ENCODE measurements at places on chromosomes 1 and 21. TPM values are rescaled to one million over a fixed set of nuclear protein-coding genes. Genes with fewer than 3 reads are reported as not detected.

- no peak for DNase-seq
- no peaks in the 10 kb centered on the region for H3K4me1 ChIP-seq
- H3K4me3 ChIP-seq, result no peak overlapping the region
Observed at GRCh38 chr1:110190282-110190929, 19.7 kb upstream of the KCNC4 start.

Gene VASH2
- polyA plus RNA-seq, result 5.1 TPM

Gene PLCH2
- polyA plus RNA-seq, result 5.0 TPM

Gene FCRL1
- polyA plus RNA-seq, result 0.52 TPM

Gene FCAMR
- 5.3 TPM for polyA plus RNA-seq

- DNase-seq, result no peak
- no peaks in the 10 kb centered on the region for H3K36me3 ChIP-seq
- no peaks in the 10 kb centered on the region for H3K27me3 ChIP-seq
- H3K4me3 ChIP-seq, result no peak overlapping the region
- no peaks in the 10 kb centered on the region for H3K4me1 ChIP-seq
Observed at GRCh38 chr1:7407980-7408770, 362.9 kb upstream of the VAMP3 start.

Gene PRELP
- polyA plus RNA-seq, result 4.4 TPM

DNA sequence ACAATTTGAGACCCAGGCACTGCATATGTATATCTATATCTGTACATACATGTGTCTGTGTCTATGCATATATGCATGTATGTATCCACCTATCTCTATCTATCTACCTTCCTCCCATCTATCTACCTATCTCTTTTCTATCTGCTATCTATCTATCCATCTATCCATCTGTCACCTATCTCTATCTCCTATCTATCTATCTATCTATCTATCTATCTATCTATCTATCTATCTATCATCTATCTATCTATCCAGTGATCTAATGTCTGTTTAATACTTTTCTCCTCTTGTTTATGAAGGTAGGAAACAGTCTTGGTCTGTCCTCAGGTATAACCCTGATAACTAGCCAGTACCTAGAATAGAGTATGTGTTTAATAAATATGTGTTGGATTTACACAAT lies 25.9 kb downstream of the TNNT2 start:
- no peak for DNase-seq
- H3K36me3 ChIP-seq, result no peaks in the 10 kb centered on the region
- peaks cover 14% of the 10 kb centered on the region for H3K27me3 ChIP-seq
- H3K4me1 ChIP-seq, result no peaks in the 10 kb centered on the region

Gene RAB3B
- polyA plus RNA-seq, result 4.1 TPM

Gene PRCC
- polyA plus RNA-seq, result 61.3 TPM

Gene GBP3
- polyA plus RNA-seq, result 109 TPM

- DNase-seq, result no peak
- H3K4me1 ChIP-seq, result no peaks in the 10 kb centered on the region
- H3K27me3 ChIP-seq, result no peaks in the 10 kb centered on the region
- no peaks in the 10 kb centered on the region for H3K36me3 ChIP-seq
Observed at GRCh38 chr1:244280201-244280600, 171.5 kb downstream of the ADSS2 start.

GRCh38 chr1:182172699-182173098 lies 111.2 kb upstream of the ZNF648 start:
- H3K27ac ChIP-seq, result no peak overlapping the region
- H3K27me3 ChIP-seq, result no peaks in the 10 kb centered on the region
- H3K4me1 ChIP-seq, result peaks cover 5% of the 10 kb centered on the region
- H3K4me3 ChIP-seq, result no peak overlapping the region

GRCh38 chr1:44788120-44788860 lies at the start of gene BEST4:
TSS of gene BEST4 (minus strand) at chr1:44788170. CDS start at chr1:44787705, 465 bp downstream.
- H3K27me3 ChIP-seq, result no peaks in the 10 kb centered on the region
- no peak within 1 kb of the TSS for H3K4me3 ChIP-seq
- DNase-seq, result no peak
- H3K27ac ChIP-seq, result no peak within 1 kb of the TSS
- no peaks in the 10 kb centered on the region for H3K36me3 ChIP-seq

Gene IGSF9
- 107 TPM for polyA plus RNA-seq

Gene HTR6
- 0.07 TPM for polyA plus RNA-seq

Gene LAMC2
- 33.4 TPM for polyA plus RNA-seq

Gene MCOLN2
- 3.2 TPM for polyA plus RNA-seq

GRCh38 chr1:39524591-39525365 lies 33.3 kb downstream of the BMP8A start:
- DNase-seq, result no peak
- H3K27me3 ChIP-seq, result no peaks in the 10 kb centered on the region
- no peak overlapping the region for H3K27ac ChIP-seq

Gene OR2AJ1
- polyA plus RNA-seq, result not detected

Gene RBP7
- polyA plus RNA-seq, result 3.3 TPM

Gene SLFNL1
- 0.85 TPM for polyA plus RNA-seq

- peaks cover 12% of the 10 kb centered on the region for H3K4me1 ChIP-seq
- no peak for DNase-seq
- H3K27me3 ChIP-seq, result no peaks in the 10 kb centered on the region
- H3K4me3 ChIP-seq, result peak overlapping the region; percentile 77
- no peaks in the 10 kb centered on the region for H3K36me3 ChIP-seq
- H3K27ac ChIP-seq, result peak overlapping the region; percentile 83
Observed at GRCh38 chr1:108560189-108560873, 431 bp downstream of the EEIG2 start.

DNA sequence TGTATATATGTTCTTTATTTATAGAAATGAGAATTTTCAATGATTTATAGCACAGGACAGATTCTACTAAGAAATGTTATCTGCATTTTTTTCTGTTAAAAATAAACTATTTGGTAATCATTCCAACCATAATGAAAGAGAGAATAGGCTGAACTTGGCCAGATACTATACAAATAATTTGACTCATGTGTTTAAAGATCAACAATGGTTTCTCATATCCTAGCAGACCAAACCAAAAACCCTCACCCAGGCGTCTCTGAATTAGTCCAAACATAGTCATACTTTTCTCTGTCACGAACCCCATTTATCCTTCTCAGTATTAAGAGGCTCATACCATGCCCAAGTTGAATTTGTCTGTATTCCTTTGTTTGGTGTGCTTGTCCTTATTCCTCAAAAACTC lies 40.3 kb downstream of the RPE65 start:
- no peaks in the 10 kb centered on the region for H3K27me3 ChIP-seq
- H3K4me1 ChIP-seq, result no peaks in the 10 kb centered on the region
- DNase-seq, result no peak

GRCh38 chr21:27261676-27262075 lies 294.8 kb upstream of the ADAMTS5 start:
- DNase-seq, result no peak
- no peak overlapping the region for H3K4me3 ChIP-seq
- no peak overlapping the region for H3K27ac ChIP-seq
- H3K36me3 ChIP-seq, result no peaks in the 10 kb centered on the region
- no peaks in the 10 kb centered on the region for H3K4me1 ChIP-seq

DNA sequence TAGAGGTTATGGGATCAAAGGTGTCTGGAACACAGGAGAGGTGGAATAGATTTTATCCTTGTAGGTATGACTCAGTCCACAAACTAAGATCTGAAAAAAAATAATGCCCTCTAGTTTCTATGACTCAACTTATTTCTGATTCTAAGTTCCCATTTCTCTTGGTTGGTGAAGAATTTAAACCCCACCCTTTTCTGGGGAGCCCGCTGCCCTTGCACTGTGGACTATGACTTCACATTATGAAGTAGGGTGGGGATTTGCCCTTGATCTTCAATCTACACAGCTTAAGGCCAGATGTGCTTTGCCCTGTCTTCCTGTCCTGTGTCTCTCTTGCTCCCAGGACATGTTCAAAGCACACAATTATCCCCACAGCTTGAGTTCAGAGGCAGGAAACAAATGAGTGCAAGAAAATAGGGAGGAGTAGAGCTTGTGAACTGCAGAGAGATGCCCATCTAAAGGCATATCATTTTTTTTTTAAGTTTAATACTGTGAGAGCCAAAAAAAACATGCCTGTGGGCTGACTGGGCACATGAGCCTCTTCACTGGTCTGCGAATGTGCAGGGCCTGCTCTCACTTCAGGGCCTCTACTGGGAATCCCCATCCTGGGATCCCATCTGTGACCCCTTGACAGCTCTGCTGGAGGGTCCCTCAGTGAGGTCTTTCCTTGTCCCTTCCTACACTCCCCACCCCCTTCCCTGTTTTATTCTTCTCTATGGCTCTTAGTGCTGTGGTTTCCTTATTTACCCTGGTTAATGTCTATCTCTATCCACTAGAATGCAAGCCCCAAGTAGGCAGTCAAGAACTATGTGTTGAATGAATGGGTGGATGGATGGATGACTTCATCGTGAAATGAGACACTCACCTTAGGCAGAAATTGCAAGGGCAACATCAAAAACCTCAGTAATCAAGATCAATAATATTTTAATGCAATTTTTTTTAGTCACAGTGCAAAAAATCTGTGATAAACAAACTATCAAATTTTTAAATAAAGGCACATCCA lies 61.5 kb downstream of the CD58 start:
- peak overlapping the region; percentile 79 for H3K27ac ChIP-seq
- peak; percentile 94 for DNase-seq

- no peak overlapping the region for H3K27ac ChIP-seq
- no peak overlapping the region for H3K4me3 ChIP-seq
- no peak for DNase-seq
- peaks cover 8% of the 10 kb centered on the region for H3K36me3 ChIP-seq
- H3K27me3 ChIP-seq, result no peaks in the 10 kb centered on the region
- peaks cover 12% of the 10 kb centered on the region for H3K4me1 ChIP-seq
Observed at GRCh38 chr1:94739521-94740061, 80.6 kb upstream of the SLC44A3 start.

DNA sequence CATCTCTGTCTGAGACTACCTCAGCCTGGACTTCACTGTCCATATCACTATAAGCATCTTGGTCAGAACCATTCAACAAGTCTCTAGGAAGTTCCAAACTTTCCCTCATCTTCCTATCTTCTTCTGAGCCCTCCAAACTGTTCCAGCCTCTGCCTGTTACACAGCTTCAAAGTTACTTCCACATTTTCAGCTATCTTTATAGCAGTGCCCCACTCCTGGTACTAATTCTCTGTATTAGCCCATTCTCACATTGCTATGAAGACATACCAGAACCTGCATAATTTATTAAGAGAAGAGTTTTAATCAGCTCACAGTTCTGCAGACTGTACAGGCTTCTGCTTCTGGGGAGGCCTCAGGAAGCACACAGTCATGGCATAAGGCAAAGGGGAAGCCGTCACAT lies 15.7 kb upstream of the DPH5 start:
- no peak overlapping the region for H3K4me3 ChIP-seq
- no peaks in the 10 kb centered on the region for H3K36me3 ChIP-seq
- no peaks in the 10 kb centered on the region for H3K27me3 ChIP-seq
- no peak overlapping the region for H3K27ac ChIP-seq
- no peak for DNase-seq

Gene AKNAD1
- polyA plus RNA-seq, result 0.06 TPM

- H3K27me3 ChIP-seq, result no peaks in the 10 kb centered on the region
- H3K36me3 ChIP-seq, result peaks cover 59% of the 10 kb centered on the region
- peaks cover 16% of the 10 kb centered on the region for H3K4me1 ChIP-seq
- DNase-seq, result no peak
- no peak overlapping the region for H3K4me3 ChIP-seq
- no peak overlapping the region for H3K27ac ChIP-seq
Observed at GRCh38 chr1:109626682-109627408, 7.2 kb downstream of the AMPD2 start.

DNA sequence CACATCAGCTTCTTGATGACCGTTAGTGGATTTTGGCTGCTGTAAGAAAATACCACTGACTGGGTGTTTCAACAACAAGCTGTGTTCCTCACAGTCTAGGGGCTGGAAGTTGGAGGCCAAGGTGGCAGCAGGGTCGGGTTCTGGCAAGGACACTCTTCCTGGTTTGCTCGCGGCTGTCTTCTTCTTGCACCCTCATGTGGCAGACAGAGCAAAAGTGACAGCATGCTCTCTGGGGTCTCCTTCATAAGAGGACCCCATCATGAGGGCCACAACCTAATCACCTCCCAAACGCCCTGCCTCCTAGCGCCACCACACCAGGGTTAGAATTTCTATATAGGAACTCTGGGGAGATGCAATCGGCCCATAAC lies 18.6 kb upstream of the TSPEAR start:
- peaks cover 15% of the 10 kb centered on the region for H3K27me3 ChIP-seq
- no peak for DNase-seq
- H3K27ac ChIP-seq, result no peak overlapping the region
- no peaks in the 10 kb centered on the region for H3K36me3 ChIP-seq
- H3K4me1 ChIP-seq, result no peaks in the 10 kb centered on the region
- H3K4me3 ChIP-seq, result no peak overlapping the region

Gene SPRR3
- polyA plus RNA-seq, result not detected

All from large intestine (tissue), 12 donors.